Uterine smooth muscle cell (primary cell): ENCODE measurements at places on chromosomes 3 and 15. TPM values are rescaled to one million over a fixed set of nuclear protein-coding genes. Genes with fewer than 3 reads are reported as not detected.

The CSPG4 gene
- total RNA-seq: 101 and 122 TPM in 2 replicates

The CD200R1 gene
- not detected in 2 replicates for total RNA-seq

The GPR149 gene
- total RNA-seq: not detected in 2 replicates

The CGNL1 gene
- total RNA-seq: 0.66 and 1.5 TPM in 2 replicates

The HRG gene
- not detected in 2 replicates for total RNA-seq

The PAK6 gene
- total RNA-seq: under 0.01 TPM in 2 replicates

The CA12 gene
- 128 and 224 TPM in 2 replicates for total RNA-seq

The ANKUB1 gene
- total RNA-seq: not detected in 2 replicates

The CDHR4 gene
- 0.12 TPM in 1 of 2 replicates, not detected in the other for total RNA-seq

The PLCB2 gene
- 0.12 and 0.66 TPM in 2 replicates for total RNA-seq

The SEMA3B gene
- 6.8 and 29.5 TPM in 2 replicates for total RNA-seq

The RLBP1 gene
- total RNA-seq: not detected in 2 replicates

The ZPLD1 gene
- 0.62 TPM in 1 of 2 replicates, not detected in the other for total RNA-seq
